ENCODE measurements at places on chromosomes 1 and 21.

DNA sequence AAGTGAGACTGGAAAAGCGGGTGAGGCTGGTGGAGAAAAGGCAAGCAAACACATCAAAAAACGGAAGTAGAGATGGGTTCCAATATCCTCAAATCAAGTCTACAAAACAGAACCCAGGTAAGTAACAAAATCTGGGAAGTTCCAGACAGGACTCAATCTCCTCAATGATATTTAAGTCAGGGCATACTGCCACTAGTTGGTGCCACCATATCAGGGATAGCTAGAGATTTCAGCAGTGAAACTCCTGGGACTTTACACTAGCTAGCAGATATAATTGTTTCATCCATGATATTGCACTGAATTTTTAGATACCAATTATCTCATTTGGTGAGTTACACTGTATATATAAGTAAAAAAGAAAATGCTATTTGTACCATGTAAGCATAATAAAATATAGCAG, 52.0 kb downstream of the EYA3 start:
- DNase-seq = no peak

DNA sequence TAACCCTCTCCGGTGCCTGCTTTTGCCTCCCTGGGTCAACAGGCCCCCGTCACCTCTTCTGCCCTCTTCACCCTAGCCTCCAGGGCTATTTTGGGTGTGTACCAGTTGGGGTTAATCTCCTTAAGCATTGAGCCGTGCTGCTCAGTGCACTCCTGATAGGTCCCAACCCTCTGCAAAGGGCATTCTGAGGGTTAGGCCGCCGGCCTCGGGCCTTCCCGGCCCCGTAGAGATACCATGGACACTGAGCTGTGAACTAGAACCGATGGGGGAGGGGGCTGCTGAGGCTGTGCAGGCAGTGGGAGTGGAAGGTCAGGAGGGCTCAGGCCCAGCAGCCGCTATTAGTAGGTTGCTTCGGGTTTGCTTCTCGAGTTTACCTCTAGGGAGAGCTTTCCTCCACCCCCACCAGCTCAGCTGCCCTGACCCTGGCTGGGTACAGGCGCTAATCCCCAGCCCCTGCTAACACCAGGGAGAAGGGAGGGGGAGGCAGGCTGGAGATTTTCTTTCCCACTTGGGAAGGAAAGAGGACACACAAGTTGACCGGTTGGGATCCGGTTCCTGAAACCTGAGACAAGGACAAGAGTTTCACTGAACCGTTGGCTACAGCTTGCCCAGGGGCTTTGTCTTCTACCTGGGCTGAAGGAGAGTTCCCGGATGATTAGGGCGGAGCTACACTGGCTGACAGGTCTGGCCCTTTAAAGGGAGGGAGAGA, 4.8 kb downstream of the LMOD1 start:
- no peak for DNase-seq

DNA sequence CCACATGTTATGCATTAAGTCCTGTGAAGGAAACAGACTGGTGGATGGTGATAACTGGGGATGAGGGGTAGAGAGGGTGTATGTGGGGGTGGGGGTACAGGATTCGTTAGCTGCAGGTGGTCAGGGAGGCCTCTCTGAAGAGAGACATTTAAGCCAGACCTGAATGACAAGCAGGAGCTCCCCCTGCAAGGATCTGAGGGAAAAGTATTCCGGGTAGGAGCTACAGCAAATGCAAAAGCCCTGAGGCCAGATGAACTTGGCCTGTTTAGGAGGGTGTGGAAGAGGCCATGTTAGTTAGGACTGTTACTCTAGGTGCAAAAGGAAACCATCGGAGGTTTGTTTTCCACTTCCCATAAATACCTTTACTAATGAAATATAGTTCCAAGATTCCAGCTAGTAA, 9.9 kb downstream of the ARHGEF10L start:
- no peak for DNase-seq

DNA sequence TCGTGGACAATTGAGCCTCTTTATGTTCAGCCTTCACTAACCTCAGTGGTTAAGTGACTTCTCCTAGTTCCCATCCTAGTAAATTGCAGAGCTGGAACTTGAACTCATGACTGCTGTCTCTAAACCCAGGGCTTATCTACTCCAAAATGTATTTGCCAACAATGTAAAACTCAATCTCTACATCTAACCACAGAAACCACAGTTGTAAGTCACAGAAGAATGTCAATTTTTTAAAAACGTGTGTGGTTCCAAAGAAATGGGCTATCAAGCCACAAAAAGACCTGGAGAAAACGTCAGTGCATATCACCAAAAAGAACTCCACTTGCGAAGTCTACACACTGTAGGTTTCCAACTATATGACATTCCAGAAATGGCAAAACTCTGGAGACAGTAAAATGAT, 172.6 kb upstream of the HMCN1 start:
- DNase-seq = no peak

DNA sequence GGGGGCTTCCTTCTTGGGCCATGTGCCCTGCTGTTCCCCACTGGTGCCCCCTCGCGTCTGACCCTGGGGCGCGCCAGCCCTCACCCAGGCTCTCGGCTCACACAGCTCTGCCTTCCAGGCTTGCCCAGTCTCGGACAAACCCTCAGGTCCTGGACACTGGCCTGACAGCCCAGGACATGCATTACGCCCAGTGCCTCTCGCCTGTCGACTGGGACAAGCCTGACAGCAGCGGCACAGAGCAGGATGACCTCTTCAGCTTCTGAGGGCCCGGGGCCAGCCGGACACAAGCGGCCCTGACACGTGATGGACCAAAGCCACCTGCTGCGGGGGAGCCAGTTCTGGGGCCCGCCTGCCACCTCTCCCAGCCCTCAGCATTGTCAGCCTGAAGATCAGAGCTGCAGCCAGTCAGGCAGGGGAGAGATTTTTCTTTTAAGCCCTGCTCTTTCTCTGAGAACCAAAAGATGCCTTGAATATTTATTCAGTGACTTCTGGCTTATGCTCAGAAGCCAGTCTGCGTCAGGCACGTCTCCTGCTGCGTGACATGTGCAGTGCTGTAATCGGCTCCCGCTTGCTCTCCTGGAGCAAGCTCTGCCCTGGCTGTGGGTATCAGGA, 23.4 kb downstream of the LDLRAP1 start:
- DNase-seq = peak; percentile 78

DNA sequence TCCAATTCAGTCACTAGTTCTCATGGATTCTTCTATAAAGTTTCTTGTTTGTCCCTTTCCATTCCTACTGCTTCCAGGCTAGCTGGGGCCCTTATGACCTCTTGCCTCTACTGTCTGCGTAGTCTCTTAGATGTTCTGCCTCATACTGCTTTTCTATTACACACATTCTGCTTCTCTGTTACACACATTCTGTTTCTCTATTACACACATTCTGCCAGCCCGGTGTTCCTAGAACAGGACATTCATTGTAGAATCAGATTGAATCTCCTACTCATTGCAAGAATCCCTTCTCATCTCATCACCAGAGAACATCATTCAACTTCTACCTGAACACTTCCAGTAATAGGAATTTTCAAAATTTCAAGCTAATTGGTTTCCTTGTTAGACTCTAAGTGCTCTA, 69.3 kb upstream of the QSOX1 start:
- no peak for DNase-seq

- no peak for DNase-seq
These were observed 68.7 kb downstream of the ARID4B start for GRCh38 chr1:235259133-235259778.

DNA sequence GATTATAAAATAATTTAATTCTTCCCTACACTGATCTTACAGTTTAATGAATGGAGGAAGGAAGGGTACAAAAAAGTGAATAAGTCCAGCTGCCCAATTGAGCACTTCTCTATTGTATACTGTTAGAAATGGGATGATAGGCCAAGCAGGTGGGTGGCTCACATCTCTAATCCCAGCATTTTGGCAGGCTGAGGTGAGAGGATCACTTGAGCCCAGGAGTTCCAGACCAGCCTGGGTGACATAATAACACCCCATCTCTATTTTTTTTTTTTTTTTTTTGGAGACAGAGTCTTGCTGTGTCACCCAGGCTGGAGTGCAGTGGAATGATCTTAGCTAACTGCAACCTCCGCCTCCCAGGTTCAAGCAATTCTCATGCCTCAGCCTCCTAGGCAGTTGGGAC, 57.5 kb downstream of the ATP2B4 start:
- DNase-seq = no peak

- no peak for DNase-seq
These were observed 10.9 kb downstream of the BTBD19 start for GRCh38 chr1:44819196-44819607.

- DNase-seq = no peak
These were observed 17.3 kb downstream of the LTN1 start for GRCh38 chr21:28975397-28975796.

DNA sequence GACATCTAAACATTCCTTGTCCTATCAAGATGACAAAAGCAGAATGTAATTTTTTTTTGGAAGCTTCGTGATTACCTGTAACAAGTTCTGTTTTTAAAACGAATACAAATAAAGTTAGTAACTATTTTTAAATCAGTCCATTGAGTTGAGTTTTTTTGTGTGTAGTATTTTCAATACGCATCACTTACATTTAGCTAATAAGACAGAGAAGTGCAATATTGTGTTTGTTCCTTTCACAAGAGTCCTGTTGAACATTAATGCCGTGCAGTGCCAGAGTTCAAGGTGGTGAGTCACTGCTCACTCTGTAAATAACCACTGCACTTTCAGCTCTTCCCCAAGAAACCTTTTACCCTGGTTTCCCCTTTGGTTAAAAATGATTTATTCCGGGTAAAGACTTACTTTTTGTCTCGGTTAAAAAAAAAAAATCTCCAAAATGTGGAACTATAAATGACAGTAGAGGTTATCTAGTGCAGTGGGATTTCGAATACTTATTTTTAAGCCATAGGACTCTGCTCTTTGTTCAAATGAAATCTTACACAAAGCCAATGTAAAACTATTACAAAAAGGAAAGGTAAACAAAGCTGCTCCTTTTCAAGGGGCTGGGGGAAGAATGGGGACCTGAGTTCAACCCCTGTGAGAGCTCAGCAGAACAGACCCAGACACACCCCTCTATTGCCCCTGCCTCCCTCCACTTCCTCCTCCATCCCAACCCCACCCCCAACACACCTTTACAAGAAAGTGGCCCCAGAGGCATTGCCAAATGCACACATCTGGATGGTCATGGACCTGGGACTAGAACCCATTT, 14.8 kb upstream of the NCMAP start:
- DNase-seq = no peak

All from hypothalamus (tissue), 51 donors.